ENCODE measurements at places on chromosomes 1 and 21.

DNA sequence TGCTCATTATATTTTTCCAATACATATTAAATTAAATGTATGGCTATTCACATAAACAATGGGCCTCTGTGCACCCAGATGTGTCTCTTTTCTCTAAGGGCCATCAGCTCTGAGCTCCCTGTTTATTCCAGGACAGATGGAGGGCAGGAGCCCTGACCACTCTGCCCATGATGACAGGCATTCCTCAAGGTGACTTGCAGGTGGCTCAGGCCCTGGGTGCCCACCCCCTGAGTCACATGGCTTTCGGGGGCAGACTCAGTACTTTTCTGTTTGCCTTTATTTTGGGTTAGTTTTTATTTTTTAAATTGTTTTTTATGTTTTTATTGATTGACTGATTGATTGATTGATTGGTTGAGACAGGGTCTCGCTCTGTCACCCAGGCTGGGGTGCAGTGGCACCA is 6.4 kb upstream of the LRP8 start:
- no peak for DNase-seq

- DNase-seq = no peak
Observed at GRCh38 chr1:45275054-45275453, 51.6 kb upstream of the HPDL start.

DNA sequence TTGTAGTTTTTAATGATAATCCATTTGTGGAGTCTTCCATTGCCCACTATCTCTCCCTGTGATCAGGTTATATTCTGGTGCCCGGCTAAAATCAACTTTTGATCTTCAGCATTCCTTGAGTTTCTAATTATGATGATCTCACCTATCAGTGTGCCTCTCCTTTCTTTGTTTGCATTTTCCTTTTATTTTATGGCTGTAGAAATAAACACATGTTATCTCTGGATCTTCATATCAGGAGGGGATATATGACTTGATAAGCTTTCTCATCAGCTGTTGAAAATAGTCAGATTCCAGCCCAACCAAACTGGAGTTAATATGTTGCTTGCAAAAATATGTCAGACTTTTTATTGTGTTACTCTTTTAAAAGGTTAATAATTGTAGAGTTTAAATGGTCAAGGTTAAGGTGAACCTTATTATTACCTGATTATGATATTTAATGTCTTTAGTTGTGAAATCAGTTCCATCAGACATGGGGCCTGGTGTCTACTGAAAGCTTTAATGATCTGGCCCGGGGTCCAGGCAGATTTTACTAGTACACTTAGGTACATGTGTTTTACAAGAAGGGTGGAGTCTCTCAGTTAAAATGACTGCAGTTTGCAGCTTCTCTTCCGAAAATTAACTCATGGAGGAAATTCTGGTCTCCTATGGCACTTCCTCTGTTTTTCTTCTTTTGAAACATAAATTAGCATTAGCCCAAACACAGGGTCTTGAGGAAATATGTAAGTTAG is 12.8 kb downstream of the KRTAP24-1 start:
- DNase-seq = no peak

DNA sequence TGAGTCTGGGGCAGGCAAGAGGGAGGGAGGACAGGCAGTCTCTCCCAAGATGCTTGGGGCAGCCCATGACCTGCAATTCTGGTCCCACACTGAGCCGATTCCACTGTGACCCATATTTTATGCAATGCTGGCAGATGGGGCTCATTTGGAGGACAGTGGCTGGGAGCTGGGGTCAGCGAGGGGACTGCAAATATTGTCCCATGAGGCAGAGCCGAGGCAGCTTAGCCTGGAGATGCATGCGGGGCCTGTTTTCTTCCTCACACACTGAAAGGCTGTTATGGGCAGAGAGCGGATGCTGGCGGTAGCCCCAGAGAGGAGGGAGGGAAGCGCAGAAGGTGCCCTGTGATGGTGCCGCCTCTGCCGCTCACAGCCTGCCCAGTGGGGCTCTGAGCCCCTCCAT is 128.5 kb upstream of the POU3F1 start:
- DNase-seq = no peak

GRCh38 chr1:236602171-236602570 is 2.1 kb downstream of the HEATR1 start:
- DNase-seq = no peak

- no peak for DNase-seq
Observed at GRCh38 chr21:41634211-41634694, 126.3 kb upstream of the TMPRSS2 start.

GRCh38 chr1:21562896-21563295 is 53.7 kb downstream of the ALPL start:
- no peak for DNase-seq

- DNase-seq = no peak
Observed at GRCh38 chr1:3509721-3510120, 55.3 kb downstream of the ARHGEF16 start.

GRCh38 chr1:87963556-87963955 is 634.9 kb downstream of the LMO4 start:
- DNase-seq = no peak

DNA sequence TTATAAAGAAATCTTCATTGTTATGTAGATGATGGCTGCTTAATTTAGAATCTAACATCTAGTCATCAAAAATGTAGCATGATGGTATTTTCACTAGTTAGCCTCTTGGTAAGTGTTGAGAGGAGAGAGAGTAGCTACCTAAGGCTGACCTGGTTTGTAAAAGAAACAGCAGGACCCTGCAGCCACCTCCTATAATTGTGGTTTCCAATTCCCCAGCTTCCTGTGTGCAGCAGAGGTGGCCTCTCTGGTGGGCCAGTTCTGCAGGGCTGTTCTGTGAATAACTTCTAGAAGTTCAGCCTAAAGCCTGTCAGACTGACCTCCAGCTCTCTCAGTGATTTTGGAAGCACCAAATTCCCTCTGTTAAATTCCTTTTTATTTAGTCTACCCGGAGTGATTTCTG is 246.4 kb upstream of the LRRC7 start:
- no peak for DNase-seq

GRCh38 chr1:40244138-40244744 is 3.5 kb upstream of the TMCO2 start:
- no peak for DNase-seq

DNA sequence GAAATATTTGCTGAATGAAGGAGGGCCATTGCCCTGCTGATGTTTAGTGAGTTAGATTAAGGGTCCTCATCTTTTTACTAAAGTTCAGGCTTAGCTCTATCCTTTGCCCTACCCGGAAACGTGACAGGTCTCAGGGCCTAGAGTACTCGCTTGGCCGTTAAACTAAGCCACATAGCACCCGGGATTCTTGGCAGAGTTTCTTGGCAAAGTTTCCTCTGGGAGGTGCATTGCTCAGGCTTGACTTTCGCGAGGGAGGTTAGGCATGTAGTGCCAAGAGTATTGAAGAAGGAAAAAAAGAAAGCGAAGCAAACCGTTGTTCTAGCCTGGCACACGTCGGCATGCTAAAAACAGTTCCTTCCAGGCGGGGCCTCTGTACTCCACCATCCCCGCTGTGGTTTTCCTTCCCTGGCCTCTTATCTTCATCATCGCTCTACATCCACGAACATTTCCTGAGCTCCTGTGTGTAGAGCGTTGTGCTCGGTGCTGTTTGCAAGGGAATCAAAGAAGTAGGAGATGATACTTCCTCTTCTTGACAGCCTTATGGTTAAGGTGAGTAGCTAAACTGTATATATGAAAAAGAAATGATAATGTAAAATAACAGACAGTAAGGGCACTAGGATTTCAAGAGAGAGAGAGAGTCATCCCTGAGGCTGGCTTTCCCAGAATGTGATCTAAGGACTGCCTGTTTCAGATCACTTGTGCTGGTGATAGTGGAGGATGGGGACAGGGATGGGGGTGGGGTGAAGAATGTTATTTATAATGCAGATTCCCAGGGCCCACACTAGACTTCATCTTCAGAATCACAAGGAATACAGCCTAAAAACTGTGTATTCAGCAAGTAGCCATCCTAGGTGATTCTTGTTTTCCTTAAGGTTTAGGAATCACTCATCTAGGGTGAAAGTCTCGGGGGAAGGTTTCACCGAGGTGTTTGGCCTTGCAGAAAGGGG is 18.8 kb downstream of the RNF220 start:
- DNase-seq = peak; percentile 81

DNA sequence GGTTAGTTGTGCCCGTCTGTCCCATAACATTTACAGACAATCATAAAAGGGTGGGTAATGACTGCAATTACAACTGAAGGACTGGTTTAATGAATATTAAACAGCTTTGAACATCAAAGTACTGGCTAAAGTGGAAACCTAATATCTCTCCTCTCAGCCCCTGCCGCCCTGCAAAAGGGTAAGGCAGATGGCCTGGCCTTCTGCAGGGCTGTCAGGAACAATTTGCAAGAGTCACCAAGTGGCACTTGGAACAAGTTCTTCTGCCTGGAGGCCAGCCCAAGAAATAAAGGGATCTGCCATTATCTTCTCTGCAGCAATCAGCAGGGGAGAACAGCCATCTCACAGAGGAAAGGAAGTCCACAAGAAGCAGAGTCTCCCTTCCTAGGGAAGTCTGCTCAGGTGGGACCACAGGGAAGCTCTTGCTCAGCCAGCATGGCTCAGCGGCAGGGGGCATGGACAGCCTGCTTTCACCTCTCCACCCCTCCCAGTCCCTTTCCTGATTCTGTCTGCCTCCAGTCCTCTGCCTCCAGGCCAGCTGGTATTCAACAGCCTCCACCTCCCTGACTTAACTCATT is 96.1 kb downstream of the TRABD2B start:
- peak; percentile 46 for DNase-seq

- DNase-seq = peak; percentile 86
Observed at GRCh38 chr1:207077470-207078377, 10.9 kb upstream of the C4BPB start.

- DNase-seq = no peak
Observed at GRCh38 chr1:78286686-78287085, 204.1 kb upstream of the PTGFR start.

- no peak for DNase-seq
Observed at GRCh38 chr1:197178998-197179397, 32.5 kb upstream of the ASPM start.

DNA sequence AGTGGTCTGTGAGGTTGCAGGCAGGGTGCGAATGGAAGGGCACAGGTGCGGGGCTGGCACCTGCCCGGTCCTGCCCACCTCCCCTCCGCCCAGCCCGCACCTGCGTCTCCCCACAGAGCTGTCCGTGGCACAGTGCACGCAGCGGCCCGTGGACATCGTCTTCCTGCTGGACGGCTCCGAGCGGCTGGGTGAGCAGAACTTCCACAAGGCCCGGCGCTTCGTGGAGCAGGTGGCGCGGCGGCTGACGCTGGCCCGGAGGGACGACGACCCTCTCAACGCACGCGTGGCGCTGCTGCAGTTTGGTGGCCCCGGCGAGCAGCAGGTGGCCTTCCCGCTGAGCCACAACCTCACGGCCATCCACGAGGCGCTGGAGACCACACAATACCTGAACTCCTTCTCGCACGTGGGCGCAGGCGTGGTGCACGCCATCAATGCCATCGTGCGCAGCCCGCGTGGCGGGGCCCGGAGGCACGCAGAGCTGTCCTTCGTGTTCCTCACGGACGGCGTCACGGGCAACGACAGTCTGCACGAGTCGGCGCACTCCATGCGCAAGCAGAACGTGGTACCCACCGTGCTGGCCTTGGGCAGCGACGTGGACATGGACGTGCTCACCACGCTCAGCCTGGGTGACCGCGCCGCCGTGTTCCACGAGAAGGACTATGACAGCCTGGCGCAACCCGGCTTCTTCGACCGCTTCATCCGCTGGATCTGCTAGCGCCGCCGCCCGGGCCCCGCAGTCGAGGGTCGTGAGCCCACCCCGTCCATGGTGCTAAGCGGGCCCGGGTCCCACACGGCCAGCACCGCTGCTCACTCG is 23.3 kb downstream of the FTCD start:
- no peak for DNase-seq

GRCh38 chr1:72003092-72003491 is 279.2 kb downstream of the NEGR1 start:
- no peak for DNase-seq

DNA sequence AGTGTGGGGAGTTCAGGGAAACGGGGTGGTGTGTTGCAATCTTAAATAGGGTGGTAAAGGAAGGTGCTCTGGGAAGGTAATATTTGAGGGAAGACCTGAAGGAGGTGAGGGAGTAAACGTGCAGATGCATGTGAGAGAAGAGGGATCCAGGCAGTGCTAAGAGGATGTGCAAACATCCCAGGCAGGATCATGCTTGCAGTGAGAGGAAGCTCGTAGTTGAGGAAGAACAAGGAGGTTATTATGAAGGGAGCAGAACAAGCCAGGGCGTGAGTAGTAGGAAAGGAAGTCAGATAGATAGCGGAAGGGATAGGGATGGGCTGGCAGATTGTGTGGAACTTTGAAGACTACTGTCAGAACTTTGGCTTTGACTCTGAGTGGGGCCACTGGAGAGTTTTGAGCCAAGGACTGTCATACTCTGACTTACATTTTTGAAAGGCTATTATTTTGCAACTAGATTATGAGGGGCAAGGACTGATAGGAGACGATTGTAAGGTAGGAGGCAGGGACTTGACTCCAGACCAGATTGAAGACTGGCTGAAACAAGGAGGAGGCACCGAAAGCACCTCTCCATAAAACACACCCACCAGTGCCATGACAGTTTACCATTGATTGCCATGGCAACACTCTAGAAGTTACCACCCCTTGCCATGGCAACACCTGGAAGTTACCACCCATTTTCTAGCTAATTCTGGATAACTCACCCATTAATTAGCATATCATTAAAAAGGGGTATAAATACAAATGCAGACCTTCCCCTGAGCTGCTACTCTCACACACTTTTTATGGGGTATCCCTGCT is 67.0 kb downstream of the XCL2 start:
- no peak for DNase-seq

GRCh38 chr1:151512801-151513625 is 1.8 kb downstream of the CGN start:
- no peak for DNase-seq

DNA sequence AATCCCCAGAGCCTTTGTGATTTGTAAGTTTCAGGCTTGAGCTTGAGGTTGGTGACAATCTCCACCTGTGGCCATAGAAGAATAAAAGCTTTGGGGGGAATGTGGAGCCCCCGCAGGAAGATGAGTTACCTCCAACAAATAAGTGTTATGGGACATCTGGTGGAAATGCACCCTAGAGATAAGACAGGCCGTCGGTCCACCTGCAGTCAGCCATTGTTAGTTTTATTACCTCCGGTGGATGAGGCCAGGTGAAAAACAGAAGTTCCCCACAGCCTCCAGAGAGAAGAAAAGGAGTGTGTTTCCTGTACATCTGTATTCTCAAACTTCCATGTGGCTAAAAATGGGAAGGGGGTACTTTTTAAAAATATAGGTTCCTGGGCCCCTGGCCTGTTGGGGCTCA is 137.4 kb downstream of the KAZN start:
- DNase-seq = no peak

- DNase-seq = no peak
Observed at GRCh38 chr1:78291418-78291817, 199.4 kb upstream of the PTGFR start.

GRCh38 chr1:12163210-12163609 is 3.6 kb upstream of the TNFRSF1B start:
- no peak for DNase-seq

DNA sequence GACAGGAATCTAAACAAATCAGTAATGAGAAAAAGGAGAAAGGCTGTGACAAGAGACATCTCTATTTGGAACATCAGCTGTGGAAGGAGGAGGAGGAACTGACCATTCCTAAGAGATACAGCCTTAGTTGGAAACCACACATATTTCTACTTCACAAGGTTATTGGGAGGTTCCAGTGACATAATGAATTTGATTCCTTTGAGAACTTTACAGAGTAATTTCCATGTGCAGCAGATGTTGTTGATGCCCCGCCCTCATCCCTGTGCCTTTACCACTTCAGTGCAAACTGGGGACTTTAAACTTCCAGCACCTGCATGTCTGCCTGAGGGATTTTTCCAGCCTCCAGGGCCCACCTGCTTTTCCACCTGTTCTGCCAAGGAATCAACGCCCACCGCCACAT is 9.3 kb upstream of the ST6GALNAC5 start:
- DNase-seq = no peak

GRCh38 chr1:43303471-43304313 is 2.9 kb downstream of the TIE1 start:
- DNase-seq = no peak

Data from brain (organoid and tissue), 16 donors.